ENCODE measurements at places on chromosomes 2 and 18. TPM values are rescaled to one million over a fixed set of nuclear protein-coding genes. Genes with fewer than 3 reads are reported as not detected.

AQP12A gene
- total RNA-seq = not detected

GCG gene
- total RNA-seq = not detected

NCKAP5 gene
- total RNA-seq = not detected

GRCh38 chr2:70999362-70999761 is 4.7 kb upstream of the TEX261 start:
- peak; percentile 25 for DNase-seq

GRCh38 chr2:44551497-44551896 is 189.8 kb downstream of the CAMKMT start:
- DNase-seq = no peak

- no peak for DNase-seq
Observed at GRCh38 chr18:55743133-55743532, 155.1 kb upstream of the TCF4 start.

DNA sequence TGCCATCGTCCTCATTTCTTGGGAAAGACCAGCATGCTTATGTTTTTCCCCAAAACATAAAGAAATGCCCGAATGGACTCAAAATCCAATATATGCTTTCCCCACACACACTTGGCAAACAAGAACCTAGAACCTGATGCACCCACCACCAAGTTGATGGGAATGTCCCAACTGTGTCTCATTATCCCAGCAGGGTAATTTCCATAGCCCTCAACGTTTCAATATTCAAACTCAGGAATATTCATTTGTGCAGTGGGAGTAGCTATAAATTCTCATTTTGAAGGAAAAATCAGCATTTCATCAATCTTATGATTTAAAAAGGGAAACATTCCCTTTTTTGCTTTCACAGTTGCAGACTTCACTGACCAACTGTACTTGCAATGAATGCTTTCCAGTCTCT is 50.7 kb downstream of the SNORC start:
- DNase-seq = no peak

- no peak for DNase-seq
Observed at GRCh38 chr2:233210843-233211547, 40.5 kb upstream of the ATG16L1 start.

GRCh38 chr2:216130346-216130971 is 21.3 kb downstream of the XRCC5 start:
- no peak for DNase-seq

DNA sequence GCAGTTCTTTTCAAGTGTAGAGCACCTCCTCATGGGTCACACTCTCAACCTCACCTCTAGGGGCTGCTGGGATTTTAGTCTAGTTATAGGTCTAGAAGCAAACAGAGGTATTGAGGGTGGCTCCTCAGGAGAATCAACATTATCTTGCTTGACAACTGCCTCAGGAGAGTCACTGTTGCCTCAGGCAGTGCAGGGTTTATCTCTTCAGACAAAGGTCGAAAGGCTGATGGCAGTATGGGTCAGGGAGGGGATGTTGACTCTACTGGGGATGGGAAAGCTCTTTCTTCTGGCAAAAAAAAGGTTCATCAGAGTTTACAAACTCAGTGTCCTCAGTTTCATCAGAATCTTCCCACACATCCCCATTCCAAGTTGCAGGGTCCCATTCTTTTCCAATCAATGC is 24.0 kb downstream of the DTNA start:
- DNase-seq = no peak

- DNase-seq = no peak
Observed at GRCh38 chr18:64037812-64038414, 68.0 kb downstream of the SERPINB8 start.

DNA sequence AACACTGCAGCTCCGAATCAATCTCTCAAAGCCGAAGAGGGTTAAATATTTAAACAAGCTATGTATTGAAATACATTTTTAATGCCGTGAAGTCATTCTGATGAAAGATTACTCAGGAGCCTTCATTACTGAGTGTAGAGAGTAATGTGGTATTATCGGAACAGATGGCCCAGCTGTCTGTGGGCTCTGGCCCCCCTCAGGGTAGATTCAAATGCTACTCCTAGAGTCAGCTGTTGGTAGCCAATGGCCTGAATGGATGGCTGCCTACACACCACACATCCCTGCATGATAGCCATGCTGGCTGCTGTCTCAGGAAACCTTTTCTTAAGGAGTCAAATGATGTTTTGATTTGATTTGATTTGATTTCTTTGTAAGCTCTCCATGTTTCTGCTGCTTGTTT is 732.3 kb upstream of the CELF4 start:
- DNase-seq = no peak

- DNase-seq = no peak
Observed at GRCh38 chr2:220148471-220149248, 521.2 kb downstream of the SLC4A3 start.

DNA sequence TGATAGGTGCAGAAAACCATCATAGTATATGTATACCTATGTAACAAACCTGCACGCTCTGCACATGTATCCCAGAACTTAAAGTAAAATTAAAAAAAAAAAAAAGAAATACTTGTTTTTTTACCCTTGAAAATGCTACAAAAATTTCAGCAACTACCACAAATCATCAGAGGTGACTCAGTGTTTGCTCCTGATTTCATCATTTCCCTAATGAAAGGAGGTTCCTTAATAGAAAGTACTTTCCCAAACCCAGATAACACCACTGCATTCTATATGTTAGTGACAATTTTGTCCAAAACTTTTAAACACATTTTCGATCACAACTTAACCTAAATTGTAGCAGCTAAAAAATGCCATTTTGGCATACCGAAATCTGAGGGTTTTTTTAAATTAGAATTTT is 163.3 kb downstream of the SLC39A10 start:
- no peak for DNase-seq
